Breast epithelium (tissue), 4 donors: ENCODE measurements at places on chromosomes 4 and X. TPM values are rescaled to one million over a fixed set of nuclear protein-coding genes. Genes with fewer than 3 reads are reported as not detected.

CLTRN gene
- total RNA-seq: 0.98 TPM

TBL1X gene
- 20.0 TPM for total RNA-seq

GLRA2 gene
- not detected for total RNA-seq

CMC4 gene
- total RNA-seq: 19.3 TPM

EDA2R gene
- 2.2 TPM for total RNA-seq

SOX3 gene
- not detected for total RNA-seq

BMP3 gene
- total RNA-seq: 0.98 TPM

GRCh38 chr4:147864607-147865006 lies 132.7 kb downstream of the ARHGAP10 start:
- H3K4me3 ChIP-seq: no peak overlapping the region
- no peak overlapping the region for H3K27ac ChIP-seq
- H3K36me3 ChIP-seq: no peaks in the 10 kb centered on the region
- DNase-seq: no peak

GRCh38 chrX:122188751-122189150 lies 995.3 kb upstream of the GRIA3 start:
- DNase-seq: no peak
- no peaks in the 10 kb centered on the region for H3K27me3 ChIP-seq
- no peaks in the 10 kb centered on the region for H3K36me3 ChIP-seq
- H3K27ac ChIP-seq: no peak overlapping the region

- H3K4me1 ChIP-seq: no peaks in the 10 kb centered on the region
- peak overlapping the region; percentile 98 for H3K27ac ChIP-seq
Measured at GRCh38 chr4:128060121-128060698, 902 bp upstream of the LARP1B start.

- H3K4me1 ChIP-seq: no peaks in the 10 kb centered on the region
- DNase-seq: no peak
- no peak overlapping the region for H3K4me3 ChIP-seq
- H3K36me3 ChIP-seq: no peaks in the 10 kb centered on the region
- no peaks in the 10 kb centered on the region for H3K27me3 ChIP-seq
Measured at GRCh38 chr4:81625422-81626417, 154.0 kb upstream of the RASGEF1B start.

GRCh38 chr4:2962614-2963174 lies 512 bp downstream of the NOP14 start:
- no peaks in the 10 kb centered on the region for H3K36me3 ChIP-seq
- H3K4me1 ChIP-seq: peaks cover 9% of the 10 kb centered on the region
- H3K27me3 ChIP-seq: no peaks in the 10 kb centered on the region
- peak overlapping the region; percentile 80 for H3K27ac ChIP-seq

DNA sequence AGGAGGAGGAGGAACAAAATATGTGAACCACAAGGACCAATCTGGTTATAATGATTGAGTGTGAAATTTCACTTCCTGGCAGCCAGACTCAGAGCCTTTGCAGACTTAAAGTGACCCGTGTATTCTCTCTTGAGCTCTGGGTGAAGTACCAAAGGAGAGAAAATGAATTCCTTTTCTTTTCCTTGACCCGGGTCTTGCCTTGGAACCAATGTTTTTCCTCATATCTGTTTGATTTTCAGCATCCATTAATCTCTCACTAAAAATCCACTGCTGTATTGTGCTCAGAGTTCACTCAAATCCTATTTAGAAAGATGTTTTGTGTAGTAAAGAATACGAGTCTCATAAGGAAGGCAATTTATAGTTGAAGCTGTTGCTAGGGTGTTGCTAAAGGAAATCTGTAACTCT lies 78.3 kb upstream of the C1QTNF7 start:
- H3K4me3 ChIP-seq: no peak overlapping the region
- no peak for DNase-seq
- no peak overlapping the region for H3K27ac ChIP-seq
- no peaks in the 10 kb centered on the region for H3K36me3 ChIP-seq

DNA sequence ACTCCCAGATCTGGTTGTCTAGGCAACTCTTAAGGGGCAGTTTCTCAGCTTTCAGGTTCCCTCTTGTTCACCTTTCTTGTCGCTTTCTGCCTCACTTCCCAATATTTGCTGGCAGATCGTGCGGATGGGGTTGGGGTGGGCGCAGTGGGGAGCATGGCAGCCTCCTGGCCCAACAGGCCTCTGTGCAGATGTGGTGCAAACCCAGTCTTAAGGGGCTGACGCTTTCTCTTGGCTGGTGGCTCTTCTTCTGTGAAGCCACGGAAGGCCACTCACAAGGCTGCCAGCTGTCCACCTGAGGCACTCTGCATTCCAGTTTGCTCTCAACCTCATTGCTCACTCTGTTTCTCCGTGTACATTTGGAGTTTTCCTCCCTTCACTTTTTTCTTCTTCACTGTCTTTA lies 61.7 kb downstream of the NBDY start:
- no peaks in the 10 kb centered on the region for H3K4me1 ChIP-seq
- no peaks in the 10 kb centered on the region for H3K27me3 ChIP-seq
- no peak overlapping the region for H3K27ac ChIP-seq
- no peak for DNase-seq
- H3K4me3 ChIP-seq: no peak overlapping the region
- H3K36me3 ChIP-seq: no peaks in the 10 kb centered on the region

- no peak overlapping the region for H3K27ac ChIP-seq
- H3K4me3 ChIP-seq: no peak overlapping the region
- H3K27me3 ChIP-seq: no peaks in the 10 kb centered on the region
- no peaks in the 10 kb centered on the region for H3K4me1 ChIP-seq
- no peaks in the 10 kb centered on the region for H3K36me3 ChIP-seq
Measured at GRCh38 chr4:126664839-126665238, 967.9 kb upstream of the INTU start.

- no peak for DNase-seq
- no peaks in the 10 kb centered on the region for H3K27me3 ChIP-seq
- H3K36me3 ChIP-seq: no peaks in the 10 kb centered on the region
- H3K27ac ChIP-seq: peak overlapping the region; percentile 60
- H3K4me1 ChIP-seq: no peaks in the 10 kb centered on the region
Measured at GRCh38 chr4:158870626-158871334, 102.0 kb downstream of the FNIP2 start.

DNA sequence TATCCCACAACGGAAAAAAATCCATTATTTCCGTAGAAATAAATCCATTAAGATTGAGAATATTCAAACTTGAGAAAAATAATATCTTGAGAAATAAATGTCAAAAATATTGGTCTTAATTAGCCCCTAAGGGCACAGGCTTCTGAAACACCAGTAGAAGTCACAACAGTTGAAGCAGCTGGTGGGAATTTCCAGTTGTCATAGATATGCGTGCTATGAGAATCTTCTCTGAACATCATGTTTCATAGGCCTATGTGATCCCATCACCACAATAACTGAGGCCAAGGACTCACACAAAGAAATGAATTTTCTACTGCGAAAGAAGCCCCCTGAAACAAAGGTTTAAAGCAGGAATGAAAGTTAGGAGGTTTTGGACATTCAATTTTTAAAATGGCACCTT lies 292.0 kb downstream of the DTHD1 start:
- no peaks in the 10 kb centered on the region for H3K27me3 ChIP-seq
- no peak overlapping the region for H3K4me3 ChIP-seq
- no peak for DNase-seq

DNA sequence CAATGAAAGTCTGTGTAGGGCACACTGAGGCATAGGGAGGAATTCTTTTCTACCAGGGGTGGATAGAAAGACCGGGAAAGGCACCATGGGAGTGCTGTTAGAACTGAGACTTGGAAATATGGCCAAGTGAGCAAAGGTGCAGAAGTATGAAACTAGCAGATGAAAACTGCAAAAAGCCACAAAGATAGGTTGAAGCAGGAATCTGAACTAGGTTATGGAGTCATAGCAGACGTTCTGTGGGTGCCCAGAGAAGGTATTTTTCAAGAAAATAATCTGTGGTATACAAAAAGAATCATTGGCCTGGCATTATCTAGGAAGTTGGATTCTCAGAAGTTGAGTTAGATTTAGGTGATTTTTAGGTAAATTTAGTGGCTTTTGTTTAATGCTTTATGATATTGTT lies 48.5 kb downstream of the SMAD1 start:
- no peaks in the 10 kb centered on the region for H3K36me3 ChIP-seq
- no peak overlapping the region for H3K27ac ChIP-seq
- no peak overlapping the region for H3K4me3 ChIP-seq
- DNase-seq: no peak
- H3K27me3 ChIP-seq: no peaks in the 10 kb centered on the region

- H3K27ac ChIP-seq: no peak overlapping the region
- peaks cover 62% of the 10 kb centered on the region for H3K27me3 ChIP-seq
- H3K36me3 ChIP-seq: no peaks in the 10 kb centered on the region
Measured at GRCh38 chrX:132778917-132779316, 179.5 kb downstream of the HS6ST2 start.

DNA sequence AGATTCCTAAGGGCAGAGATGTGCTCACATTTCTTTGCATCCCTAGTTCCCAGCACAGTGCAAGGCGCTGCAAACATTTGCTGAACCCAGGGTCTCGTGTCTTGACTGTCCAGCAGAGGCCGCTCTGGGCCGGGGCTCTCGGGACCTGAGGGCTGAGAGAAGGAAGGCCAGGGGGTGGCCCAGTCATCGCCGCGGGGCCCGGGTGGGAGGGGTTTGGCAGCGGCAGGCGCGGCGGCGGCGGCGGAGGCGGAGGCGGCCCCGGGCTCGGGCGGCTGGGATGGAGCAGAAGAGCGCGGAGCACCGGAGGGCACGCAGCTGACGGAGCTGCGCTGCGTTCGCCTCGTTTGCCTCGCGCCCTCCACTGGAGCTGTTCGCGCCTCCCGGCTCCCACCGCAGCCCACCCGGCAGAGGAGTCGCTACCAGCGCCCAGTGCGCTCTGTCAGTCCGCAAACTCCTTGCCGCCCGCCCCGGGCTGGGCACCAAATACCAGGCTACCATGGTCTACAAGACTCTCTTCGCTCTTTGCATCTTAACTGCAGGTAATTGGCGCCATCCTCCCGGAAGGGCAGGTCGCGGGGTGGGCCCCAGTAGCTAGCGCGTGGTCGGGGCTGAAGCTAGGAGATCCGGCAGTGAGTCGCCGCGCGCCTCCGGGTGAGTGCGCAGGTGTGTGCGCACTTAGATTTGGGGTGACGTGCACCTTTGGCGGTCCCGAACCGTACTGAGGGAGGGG lies at the start of gene PARM1:
Gene PARM1 (plus strand): TSS at position 285 of the 730 bp plus-strand sequence. CDS start 212 bp downstream, at position 497.
- DNase-seq: peak; percentile 55
- peak within 1 kb of the TSS; percentile 54 for H3K27ac ChIP-seq
- no peaks in the 10 kb centered on the region for H3K36me3 ChIP-seq

GRCh38 chr4:73682508-73682907 lies 57.9 kb upstream of the CXCL8 start:
- no peak overlapping the region for H3K4me3 ChIP-seq
- no peaks in the 10 kb centered on the region for H3K4me1 ChIP-seq
- no peaks in the 10 kb centered on the region for H3K36me3 ChIP-seq
- DNase-seq: no peak
- no peak overlapping the region for H3K27ac ChIP-seq

DNA sequence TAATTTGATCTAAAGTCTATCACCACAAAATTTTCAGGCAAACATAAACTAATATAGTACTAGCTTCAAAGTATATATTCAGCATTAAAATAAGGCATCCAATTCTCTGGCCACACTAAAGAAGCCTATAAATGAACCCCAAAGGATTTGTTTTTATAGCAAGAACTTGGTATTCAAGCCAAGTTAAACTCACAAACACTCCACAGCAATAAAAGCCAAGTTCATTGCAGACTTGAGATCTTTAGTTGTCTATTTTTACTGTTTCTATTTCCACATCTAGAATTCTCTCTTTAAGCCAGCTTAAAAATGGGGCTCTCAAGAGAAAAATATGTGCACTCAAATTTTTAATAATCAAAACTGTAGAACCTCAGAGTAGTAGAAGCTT lies 51.1 kb downstream of the WDFY3 start:
- no peak overlapping the region for H3K4me3 ChIP-seq
- no peak overlapping the region for H3K27ac ChIP-seq
- no peaks in the 10 kb centered on the region for H3K27me3 ChIP-seq
